ENCODE measurements at places on chromosomes 13 and 19.

DNA sequence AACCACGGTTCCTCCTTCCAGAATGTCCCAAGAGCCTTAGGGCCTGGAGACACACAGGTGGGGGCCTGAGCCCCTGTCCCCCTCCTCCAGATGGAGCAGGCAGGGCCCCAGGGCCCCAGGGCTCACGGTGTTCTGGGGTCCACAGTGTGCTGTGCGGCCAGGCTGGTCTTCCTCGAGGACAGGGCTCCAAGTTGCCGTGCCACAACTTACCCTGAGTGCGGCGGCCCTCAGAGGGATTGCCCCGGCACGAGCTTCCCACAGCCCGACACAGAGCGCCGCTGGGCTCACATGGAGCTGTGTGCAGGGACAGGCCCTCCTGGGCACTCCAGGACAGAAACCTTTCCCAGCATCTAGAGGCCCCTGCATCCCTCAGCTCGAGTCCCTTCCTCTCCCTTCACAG lies 160.8 kb downstream of the KDM4B start:
- no peak for DNase-seq

GRCh38 chr13:102688306-102688973 lies 6.4 kb downstream of the METTL21C start:
- no peak for DNase-seq

GRCh38 chr13:19862481-19863313 lies 752 bp downstream of the ZMYM5 start:
- DNase-seq, result peak; percentile 71

DNA sequence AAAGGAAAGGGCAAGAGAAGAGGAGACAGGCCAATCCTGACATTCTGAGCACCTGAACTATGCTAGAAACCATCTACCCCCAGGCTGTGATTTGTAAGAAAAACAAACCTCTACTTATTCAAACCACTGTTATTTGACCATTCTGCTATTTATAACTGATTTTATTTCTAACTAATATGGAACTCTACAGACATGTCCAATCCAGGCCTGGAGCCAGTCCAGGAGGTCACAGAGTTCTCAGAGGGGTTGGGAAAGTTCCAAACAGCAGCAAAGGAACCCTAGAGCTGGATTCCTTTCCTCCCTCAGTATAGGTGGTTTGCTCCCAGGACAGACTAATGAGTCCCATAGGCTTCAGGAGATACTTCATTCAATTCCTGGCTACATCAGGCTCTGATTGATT lies 24.2 kb downstream of the SIAH3 start:
- no peak for DNase-seq

DNA sequence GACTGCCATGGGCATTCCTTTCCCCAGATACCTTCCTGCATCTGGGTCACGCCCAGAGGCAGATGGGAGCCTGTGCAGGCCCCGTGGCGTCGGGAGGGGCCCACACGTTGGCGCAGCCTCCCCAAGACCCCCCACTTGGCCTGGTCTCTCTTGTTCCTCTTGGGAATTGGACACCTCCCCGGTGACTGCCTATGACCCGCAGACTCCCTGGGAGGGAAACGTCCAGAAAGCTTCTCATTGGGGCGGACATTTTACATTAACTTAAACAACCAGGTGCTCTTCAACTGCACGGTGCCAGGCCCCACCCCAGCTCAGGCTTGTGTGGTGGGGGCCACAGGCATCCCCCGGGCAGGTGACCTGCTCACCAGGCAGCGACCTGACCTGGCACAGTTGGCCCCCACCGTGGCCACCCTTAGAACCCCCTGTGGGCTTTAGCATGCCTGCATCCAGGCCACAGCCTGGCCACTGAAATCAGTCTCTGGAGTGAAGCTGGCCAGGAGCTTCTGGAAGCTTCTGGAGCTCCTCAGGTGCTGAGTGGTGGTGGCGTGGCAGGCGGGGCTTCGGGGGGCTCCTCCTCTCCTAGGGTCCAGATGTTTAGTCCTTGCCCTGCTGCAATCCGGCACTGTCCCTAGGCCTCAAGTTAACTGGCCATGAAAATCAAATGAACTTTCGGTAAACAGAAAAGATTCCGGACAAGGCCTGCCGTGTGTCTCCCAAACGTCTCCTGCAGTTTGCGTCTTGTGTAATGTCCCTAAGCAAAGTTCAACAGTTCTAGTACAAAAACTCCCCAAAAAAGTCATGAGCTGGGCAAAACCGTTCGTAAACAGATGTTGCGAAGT lies 8.5 kb upstream of the PROZ start:
- DNase-seq, result peak; percentile 16

DNA sequence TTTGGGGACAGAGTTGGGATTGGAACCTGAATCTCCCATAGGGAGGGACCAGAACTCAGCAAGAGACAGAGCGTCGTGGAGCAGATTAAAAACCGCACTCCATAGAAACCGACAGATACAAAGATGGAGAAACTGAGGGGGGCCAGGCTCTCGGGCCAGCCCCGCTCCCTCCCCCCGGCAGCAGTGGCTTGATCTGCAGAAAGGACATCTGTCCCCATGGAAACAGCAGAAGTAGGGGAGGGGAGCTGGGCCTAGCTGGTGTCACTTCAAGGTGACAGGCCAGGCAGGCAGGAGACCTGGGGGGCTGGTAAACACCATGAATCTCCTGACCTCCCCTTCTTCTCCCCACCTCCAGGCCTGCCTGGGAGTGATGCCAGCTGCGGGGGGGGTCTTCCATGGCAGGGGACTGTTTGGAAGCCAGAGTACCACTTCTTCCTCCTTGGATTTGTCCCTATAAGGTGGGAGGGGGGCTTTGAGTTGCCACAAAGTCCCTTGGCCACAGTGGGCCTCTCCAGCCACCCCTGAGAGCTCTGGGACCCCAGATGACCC lies 10.9 kb downstream of the TMIGD2 start:
- DNase-seq, result no peak

DNA sequence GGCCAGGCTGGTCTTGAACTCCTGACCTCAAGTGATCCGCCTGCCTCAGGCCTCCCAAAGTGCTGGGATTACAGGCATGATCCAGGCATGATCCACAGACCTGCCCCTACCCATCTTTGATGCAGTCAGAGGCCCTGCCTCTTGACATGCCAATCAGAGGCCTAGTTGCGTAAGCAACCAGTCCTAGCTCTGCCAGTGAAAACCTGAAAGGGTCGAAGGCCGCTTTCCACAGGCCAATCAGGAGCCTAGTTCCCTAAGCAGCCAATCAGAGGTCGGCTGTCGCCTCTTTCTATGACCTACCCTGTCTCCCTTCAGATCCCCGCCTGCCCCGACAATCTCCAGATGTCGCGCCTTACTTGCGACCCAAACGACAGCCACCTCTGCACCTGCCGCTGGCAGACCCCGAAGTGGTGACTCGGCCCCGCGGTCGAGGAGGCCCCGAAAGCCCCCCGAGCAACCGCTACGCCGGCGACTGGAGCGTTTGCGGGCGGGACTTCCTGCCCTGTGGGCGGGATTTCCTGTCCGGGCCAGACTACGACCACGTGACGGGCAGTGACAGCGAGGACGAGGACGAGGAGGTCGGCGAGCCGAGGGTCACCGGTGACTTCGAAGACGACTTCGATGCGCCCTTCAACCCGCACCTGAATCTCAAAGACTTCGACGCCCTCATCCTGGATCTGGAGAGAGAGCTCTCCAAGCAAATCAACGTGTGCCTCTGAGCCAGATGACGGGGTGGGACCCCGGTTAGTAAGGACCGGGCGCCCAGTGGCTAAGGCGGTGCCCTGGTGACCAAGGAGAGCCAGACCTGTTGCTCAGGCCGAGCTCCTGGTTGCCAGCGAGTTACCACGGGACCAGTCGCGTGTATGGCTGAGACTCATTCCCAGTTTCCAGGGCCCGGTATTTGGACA lies 6.3 kb downstream of the SYDE1 start:
- no peak for DNase-seq

- DNase-seq, result no peak
Measured at GRCh38 chr19:44530777-44531176, 1.3 kb upstream of the CEACAM20 start.

DNA sequence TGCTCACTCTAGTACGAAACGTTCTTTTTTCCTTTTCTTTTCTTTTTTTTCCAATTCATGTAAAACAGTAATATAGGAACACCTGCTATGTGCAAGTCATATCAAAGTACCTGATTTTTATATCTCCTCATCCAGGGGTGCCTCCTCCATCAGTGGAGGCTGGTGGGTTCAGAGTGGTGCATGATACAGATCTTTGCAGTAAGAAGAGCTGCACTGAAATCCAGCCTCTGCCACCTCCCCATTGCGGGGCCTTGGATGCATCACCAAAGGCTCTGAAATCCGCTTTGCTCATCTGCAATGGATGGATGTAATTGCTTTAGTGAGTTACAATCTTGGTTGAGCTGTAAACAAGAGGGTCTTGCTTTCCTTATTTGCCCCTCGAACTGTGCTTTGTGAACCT lies 38.3 kb downstream of the GPR12 start:
- DNase-seq, result no peak

DNA sequence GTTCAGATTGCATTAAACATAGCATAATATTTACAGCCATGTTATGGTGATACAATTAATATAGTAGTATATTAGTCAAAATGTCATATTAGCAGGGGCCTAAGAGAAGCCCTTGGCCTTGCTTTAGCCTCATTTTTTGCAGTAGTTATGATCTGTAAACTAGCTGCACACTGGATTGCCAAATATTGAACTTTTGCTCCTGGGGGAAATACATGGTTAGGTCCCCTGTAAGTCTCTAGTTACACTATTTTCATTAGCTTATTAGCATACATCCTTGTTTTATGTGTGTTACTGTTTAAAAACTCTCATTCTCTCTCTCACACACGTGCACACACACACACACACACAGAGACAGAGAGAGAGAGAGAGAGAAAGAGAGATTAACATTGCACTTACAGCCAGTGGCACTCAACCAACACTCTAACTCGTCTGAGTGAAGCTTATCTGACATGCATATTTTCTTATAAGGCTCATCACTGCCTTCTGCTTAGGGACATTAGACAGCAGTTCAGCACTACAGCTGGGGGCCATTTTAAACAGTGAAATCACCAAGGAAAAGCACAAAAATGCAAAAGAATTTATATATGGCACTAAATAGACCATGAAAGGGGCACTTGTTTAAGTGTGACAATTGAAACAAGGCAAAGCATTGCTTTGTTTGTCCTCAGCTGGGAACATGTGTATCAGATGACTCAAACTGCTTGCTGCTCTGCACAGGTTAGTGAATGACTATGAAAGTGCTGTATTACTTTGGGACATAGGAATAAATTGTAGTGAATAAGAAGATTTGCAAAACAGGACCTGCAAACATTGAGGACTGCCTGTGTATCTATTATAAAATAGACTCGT lies 278.7 kb downstream of the GPC6 start:
- no peak for DNase-seq

DNA sequence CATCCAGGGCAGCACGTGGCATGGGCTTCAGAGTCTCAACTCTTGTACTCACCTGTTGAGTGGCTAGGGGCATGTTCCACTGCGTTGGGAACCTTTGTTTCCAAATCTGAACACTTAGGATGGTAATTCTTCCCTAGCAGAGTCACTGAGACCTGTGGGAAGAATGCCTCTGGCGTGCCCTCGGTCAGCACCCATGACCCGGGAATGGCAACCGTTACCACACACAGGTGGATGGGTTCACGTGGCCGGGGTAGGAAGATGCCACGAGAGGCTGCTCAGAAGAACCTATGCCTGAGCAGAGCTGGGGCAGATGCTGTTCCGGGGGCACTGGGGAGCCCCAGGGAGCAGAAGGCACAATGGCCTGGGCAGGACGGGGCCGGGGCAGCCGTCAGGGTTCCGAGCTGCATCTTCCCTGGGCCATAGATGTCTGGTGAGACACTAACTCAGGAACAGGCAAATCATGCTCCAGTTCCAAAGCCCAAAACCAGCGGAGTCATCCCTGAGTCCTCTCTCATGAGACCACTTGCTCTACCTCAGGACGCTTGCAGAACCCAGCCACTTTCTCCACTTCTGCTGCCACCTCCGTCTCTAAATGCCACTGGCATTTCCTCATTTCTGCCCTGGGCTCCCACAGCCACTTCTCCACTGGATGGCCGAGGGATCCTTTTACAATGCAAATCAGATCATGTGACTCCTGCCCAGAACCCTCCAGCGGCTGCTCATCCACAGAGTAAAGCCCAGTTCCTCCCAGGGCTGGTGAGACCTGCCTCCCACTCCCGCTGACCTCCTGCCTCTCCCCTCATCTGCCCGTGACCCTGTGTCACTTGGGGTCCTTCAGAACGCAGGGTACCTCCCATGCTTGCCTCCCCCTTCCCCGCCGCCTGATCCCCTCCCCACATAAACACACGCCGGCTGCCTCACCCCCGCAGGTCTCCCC lies 36.7 kb downstream of the FAM124A start:
- DNase-seq, result no peak

DNA sequence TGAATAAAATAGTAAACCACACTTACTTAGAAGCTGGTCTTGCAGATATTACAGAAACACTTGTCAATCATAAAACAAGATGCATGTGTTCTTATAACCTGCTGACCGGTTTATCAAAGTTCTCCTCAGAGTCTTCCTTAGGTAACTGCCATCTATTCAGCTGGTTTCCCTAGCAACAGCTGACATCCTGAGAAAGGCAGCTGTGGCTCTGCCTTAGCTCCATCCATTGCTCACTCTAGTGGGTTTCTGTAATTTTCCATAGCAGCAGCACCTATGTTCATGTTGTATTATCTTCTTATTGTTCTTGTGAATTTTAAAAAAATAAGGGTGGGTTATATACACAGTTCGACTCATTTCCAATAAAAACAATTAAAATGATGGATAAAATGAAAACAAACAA lies 87.8 kb downstream of the RAP2A start:
- DNase-seq, result no peak

DNA sequence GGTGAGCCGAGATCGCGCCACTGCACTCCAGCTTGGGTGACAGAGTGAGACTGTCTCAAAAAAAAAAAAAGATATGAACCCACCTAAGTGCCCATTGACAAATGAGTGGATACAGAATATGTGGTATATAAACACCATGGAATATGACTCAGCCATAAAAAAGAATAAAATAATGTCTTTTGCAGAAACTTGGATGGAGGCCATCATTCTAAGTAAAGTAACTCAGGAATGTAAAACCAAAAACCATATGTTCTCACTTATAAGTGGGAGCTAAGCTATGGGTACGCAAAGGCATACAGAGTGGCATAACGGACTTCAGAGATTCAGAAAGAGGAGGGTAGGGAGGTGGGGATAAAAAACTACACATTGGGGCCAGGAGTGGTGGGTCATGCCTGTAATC lies 29.5 kb downstream of the PLA2G4C start:
- DNase-seq, result no peak

- peak; percentile 67 for DNase-seq
Measured at GRCh38 chr19:10111405-10111811, at the start of gene P2RY11. TSS of gene P2RY11 (plus strand) at chr19:10111693. CDS start at chr19:10111722, 29 bp downstream.

GRCh38 chr13:20610006-20610405 lies 43.0 kb downstream of the IFT88 start:
- no peak for DNase-seq

DNA sequence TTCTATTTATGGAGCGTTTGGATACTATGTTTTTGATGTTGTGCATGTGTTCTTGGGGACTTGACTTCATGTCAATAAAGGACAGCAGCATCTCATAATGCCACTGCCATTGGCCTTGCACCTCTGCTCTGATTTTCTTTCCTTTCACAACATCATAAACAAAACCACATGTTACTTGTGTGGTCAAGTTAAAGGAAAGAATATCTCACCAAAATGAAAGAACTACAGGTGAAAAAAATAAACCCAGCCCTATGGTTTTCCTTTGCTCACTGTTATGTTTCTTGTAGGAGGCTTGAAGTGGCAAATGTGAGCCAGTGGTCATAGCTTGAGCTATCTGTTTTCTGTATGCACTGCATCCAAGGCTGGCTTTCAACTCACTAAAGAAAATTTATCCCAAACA lies 240.4 kb downstream of the KCNRG start:
- DNase-seq, result no peak

Measured in activated T-cell treated with anti-CD3 and anti-CD28 coated beads, Interleukin-2, amount 50 U/mL, for 24 hours (primary cell).